Activated CD8-positive, alpha-beta memory T cell treated with anti-CD3 and anti-CD28 coated beads for 1 hour (primary cell): ENCODE measurements at places on chromosomes 16 and 17.

DNA sequence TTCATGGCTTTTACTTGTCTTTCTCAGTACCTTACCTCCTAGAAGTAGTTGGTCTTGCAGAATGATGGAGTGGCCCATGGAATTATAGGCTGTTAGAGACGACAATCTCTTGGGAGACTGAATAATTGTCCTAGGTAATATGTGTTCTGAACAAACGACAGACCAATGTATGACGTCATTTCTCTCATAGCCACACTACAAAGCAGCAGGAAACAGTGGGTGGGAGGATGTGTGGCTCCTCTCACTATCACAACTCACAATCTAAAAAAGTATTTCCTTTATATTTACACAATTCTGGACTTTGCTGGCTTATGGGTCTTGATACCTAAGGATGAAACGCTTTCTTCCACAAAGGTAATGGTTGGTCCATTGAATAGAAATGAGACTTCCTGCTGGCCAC, 183.9 kb downstream of the TOX3 start:
- DNase-seq = no peak

- no peak for DNase-seq
Measured at GRCh38 chr17:3474212-3474611, 1.6 kb upstream of the ASPA start.

DNA sequence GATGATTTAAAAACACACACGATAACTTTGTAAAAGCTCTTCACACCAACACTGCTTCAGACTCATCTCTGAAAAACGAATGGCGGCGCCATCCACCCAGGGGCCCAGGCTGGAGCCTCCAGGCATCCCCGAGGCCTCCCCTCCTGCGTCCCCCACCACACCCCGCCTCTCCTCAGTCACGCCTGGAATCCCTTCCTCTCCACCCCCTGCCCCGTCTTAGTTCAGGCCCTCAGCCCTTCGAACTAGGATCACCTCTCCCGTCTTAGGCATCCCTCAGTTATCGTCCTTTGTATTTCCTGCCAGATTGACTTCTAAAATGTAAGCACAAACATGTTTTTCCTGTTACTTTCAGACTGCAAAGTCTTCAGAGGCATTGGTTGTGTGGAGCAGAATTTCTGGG, 58.3 kb downstream of the NDEL1 start:
- no peak for DNase-seq

- DNase-seq = no peak
Measured at GRCh38 chr17:40153603-40154236, 13.4 kb downstream of the CASC3 start.

DNA sequence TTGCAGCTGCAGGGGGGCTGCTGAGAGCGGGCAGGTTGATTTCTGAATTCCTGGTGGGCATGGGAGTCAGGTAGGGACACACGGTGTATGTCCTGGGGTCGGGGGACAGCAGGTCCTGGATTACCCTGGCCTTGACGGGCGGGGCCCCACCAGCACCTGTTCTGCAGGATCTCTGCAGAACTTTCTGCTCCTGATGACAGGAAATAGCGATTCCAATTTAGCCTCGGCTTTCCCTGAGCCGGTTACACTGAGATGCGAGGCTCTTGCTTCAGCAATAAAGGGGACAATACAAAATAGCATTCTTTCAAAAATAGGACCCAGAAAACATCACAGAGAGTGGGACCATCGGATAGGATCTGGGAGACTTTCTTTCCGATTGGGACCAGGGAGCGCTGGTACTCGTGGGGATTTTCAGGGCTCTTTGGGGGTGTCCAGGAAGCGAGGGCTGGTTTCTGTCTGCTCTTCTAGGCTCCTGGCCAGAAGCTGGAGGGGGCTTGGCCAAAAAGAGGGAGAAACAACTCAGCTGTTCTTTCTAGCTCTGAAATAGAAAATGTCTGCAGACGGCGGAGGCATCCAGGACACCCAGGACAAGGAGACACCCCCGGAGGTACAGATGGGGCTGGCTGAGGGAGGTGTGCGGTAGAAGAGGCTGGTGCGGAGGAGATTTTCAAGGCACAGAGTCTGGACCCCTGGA, 642 bp downstream of the ZNF205 start:
- no peak for DNase-seq

DNA sequence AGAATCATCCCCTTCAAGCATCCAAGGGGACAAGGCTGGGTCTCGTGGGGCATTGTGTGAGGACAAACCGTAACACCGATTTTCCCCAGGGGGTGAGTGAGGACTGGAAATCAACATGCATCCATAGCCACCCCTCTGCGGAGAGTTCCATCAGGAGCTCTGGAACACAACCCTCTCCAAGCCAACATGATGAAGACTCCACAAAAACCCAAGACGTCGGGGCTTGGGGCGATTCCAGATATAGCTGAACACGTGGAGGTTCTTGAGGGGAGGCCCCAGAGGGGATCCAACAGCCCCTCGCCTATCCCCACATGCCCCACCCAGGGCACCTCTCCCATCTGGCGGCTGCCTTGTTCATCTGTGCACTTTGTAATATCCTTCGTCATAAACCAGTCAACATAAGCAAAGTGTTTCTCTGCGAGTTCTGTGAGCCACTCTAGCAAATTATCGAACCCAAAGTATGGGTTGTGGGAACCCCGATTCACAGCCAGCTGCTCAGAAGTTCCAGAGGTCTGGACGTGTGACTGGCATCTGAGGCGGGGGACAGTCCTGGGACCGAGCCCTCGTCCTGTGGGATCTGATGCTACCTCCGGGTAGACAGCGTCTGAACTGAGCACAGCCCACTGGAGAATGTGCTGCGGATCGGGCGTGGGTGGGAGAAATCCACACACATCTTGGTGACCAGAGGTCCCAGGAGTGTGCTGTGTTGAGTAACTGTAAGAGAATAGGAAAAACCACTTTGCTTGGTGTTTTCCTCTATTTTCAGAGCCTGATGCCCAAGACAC, 55.5 kb downstream of the RPH3AL start:
- no peak for DNase-seq

DNA sequence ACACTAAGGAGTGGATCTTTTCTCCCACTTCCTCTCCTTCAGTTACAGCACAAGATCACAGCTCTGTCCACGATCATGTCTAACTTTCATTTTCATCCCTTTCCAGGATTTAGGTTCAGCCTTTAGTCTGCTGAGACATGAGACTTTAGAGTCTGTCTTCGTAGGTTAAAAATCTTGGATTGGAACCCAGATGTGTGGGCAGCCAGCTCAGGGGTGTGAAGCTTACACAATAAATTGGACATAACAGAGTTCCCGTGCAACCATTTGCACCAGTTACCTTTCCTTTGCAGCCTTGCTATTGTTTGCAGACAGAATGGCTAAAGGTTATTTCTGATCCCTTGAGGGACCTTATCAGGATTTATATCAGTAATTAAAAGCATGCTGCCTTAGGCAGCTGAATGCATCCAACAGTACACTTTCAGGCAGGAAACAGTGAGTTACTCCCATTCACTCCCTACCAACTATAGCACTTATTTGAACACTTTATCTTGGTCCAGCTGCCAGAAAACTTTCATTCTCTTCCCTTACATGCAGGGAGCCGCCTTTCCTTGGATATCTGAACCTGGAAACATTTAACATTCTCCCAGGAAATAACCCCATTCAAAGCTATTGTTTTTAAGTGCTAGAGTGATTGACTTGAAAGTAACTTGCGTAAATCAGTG, 87.3 kb downstream of the TMEM100 start:
- no peak for DNase-seq

DNA sequence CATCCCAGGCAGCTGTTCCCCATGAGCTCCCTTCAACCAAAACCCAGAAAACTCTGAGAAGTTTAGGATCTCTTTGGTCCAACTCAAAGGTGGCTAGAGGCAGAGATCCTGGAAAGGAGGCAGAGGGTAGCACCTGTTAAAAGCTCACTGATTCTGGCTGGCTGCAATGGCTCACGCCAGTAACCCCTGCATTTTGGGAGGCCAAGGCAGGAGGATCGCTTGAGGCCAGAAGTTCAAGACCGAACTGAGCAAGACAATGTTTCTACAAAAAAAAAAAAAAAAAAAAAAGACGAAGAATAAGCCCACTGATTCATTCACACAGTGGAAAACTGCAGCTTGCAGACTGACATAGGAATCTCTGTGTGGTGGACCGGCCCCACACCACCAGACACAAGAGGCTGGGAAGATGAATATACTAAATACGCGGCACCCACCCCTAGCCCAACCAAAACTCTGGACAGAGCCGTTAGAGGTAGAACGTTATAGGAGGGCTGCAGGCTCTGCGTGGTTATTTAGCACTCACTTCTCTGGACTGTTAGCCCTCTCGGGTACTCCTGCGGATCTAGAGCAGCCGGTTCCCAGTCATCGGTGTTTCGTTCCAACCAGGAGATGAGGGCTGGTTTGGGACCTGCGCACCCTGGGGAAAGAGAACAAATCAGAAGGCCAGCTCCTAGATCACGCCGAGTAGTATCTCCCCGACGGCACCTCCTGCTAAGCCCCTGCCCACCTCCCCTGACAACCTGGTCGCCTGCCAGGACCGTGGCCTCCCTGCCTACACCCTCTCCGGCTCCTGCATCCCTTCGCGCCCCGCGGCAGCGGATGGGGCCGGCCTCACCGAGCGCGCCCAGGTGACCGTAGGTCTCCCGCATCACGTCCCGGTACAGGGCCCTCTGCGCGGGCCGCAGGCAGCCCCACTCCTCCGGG, 925 bp downstream of the ZNF689 start:
- no peak for DNase-seq

DNA sequence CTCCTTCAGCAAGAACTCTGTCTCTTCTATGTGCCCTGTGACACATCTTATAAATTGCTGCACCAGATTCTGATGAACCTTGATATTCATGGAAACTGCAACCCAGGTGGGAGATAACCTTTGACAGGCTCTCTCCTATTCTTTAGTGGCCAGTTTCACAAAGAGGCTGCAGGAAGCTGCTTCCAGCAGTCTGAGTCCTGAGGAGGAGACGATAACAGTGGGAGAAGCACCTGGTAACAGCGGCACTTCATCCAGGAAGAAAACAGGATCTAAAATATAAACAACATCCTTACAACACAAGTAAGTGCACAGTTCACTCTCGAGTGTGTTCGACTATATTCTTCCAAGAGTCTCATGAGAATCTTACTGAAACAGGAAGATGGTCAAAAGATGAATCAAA, 180.1 kb downstream of the MAP2K6 start:
- DNase-seq = no peak

DNA sequence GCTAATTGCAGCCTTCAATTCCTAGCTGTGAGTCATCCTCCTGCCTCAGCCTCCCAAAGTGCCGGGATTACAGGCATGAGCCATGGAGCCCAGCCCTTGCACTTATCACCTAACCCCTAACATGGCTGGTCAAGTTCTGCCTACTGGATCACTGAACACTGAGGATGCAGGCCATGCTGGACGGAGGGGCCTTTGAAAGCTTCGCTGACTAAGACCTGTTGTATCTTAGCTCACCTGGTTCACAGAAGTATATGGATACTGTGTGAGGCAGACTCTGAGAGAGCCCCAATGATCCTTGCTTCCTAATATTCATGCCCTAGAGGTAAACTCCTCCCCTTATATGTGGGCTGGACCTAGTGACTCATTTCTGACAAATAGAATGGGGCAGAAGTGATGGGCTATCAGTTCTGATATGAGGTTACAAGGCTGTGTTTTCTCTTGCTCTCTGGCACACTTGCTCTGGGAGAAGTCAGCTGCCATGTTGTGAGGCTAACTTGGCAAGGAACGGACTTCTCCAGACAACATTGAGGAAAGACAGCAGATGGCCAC, 11.7 kb upstream of the TMIGD1 start:
- no peak for DNase-seq

DNA sequence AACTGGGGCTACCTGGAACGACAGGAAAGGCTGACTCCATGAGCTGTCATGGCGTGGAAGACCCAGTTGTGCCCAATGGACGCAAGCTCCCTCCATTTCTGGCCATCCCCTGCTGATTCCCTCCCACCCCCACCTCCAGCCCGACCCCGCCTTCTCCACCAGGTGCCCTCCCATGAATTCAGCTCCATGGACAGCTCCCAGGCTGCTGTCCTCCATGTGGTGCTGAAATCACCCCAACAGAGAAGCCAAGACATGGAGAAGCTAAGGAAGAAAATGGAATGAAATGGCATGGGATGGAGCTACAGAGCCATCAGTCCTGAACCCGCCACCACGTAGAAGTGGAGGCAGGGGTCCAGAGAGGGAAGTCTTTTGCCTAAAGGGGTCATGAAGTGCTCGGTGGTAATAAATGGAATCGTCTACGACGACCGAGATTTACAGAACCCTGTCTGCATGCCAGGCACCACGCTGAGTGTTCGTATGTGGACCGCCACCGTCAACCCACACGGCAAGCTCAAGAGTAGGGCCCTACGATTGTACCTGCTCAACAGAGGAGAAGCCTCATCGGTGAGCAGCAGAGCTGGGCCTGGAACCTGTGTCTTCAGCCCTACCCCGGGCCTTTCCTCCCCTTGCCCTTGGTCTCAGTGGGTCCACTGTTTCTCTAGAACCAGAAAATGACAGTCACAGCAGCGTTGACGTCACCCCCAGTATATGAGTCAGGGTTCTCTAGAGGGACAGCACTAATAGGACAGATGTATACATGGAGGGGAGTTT, 9.3 kb upstream of the ZC3H18 start:
- no peak for DNase-seq

- no peak for DNase-seq
Measured at GRCh38 chr16:50457979-50458491, 89.2 kb upstream of the BRD7 start.

DNA sequence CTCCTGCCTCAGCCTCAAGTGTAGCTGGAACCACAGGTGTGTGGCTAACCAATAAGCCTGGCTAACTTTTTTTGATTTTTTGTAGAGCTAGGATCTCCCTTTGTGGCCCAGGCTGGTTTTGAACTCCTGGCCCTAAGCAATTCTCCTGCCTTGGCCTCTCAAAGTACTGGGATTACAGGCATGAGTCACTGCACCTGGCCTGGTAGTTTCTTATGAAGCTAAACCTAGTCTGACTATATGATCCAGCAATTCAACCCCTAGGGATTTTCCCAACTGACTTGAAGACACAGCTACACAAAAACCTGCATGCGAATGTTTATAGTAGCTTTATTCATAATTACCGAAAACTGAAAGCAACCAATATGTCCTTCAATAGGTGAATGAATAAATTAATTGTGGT, 176.2 kb upstream of the IRX3 start:
- DNase-seq = no peak

DNA sequence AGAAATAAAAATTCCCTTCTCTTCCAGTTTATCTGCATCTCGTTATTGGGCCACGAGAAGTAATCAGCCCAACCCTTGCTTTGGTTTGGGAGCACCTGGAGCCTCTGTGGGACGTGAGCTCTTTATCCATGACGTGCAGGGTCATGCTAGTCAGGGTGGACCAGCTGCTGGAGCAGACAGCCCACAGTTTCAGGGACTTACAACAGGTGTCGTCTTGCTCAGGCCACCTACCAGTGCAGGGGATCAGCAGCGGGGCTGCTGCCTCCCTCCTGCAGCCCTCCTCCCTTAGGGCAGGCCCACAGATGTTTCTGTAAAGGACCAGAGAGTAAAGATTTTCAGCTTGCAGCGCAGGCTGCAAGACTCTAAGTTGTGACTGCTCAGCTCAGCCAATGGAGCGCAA, 16.9 kb downstream of the ADAD2 start:
- DNase-seq = no peak

DNA sequence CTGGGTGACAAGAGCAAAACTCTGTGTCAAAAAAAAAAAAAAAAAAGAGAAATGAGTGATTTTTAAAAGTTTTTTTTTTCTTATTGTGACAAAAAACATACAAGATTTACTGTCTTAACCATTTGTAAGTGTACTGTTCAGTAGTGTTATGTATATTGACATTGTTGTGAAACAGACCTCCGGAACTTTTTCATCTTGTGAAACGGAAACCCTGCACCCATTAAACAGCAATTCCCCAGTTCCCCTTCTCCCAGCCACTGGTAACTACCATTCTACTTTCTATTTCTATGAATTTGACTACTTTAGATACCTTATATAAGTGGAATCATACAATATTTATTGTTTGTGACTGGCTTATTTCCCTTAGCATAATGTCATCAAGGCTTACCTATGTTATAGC, 18.7 kb downstream of the DUS2 start:
- no peak for DNase-seq
